ENCODE measurements at places on chromosomes 3 and 15. TPM values are rescaled to one million over a fixed set of nuclear protein-coding genes. Genes with fewer than 3 reads are reported as not detected.

- no peak for DNase-seq
Observed at GRCh38 chr15:70486451-70487386, 276.6 kb downstream of the UACA start.

DNA sequence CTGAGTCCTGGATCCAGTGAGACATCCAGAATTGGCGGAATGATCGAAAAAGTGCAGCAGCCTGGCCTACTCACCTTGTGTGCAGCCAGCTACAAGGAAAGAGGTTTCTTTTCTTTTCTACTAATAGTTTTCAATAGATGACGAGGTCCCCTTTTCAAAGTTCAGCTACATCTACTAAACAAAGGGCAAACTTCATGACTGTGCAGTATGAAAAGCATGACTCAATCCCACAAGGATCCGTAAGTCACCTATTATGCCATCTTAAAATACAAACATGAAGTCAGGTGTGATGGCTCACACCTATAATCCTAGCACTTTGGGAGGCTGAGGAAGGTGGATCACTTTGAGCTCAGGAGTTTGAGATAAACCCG, 16.7 kb downstream of the MIX23 start:
- DNase-seq = no peak

- no peak for DNase-seq
Observed at GRCh38 chr15:38271895-38272294, 19.3 kb downstream of the SPRED1 start.

DNA sequence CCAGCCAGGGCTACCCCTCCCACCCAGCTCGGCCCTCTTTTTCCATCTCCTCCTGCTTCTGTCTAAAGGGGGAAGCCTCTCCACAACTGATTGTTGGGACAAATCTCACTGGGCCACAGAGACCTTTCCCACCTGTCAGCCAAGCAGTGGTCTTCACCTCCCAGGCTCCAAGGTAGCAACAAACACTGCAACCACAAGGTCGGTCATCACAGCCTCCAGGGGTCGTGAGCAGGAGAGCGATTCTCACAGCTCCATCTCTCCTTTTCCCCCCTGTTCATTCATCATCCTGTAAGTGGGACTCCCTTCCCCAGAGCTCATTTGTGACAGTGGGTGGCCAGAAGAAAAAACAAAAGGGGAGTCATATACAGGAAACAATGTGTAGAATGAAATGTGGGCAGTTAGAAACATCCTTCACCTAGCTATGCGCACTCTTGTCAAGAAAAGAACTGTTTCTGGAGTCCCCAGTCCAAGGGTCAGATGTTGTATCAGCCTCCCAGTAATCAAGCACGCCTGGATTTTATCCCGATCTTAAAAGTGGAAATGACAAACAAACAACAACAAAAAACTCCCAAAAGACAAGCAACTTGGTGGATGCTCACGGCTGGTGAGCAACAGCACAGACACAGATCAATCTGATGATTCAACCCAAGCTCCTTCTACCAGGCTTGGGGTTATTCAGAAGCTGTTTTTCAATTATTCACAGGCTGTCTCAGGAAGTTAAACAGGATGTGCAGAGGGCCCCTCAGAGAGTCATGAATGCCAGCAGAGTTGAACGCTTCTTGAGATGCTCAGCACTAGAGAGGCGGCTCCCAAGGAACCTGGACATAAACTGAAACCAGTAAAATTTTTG, 22.4 kb downstream of the LYZL4 start:
- DNase-seq = no peak

DNA sequence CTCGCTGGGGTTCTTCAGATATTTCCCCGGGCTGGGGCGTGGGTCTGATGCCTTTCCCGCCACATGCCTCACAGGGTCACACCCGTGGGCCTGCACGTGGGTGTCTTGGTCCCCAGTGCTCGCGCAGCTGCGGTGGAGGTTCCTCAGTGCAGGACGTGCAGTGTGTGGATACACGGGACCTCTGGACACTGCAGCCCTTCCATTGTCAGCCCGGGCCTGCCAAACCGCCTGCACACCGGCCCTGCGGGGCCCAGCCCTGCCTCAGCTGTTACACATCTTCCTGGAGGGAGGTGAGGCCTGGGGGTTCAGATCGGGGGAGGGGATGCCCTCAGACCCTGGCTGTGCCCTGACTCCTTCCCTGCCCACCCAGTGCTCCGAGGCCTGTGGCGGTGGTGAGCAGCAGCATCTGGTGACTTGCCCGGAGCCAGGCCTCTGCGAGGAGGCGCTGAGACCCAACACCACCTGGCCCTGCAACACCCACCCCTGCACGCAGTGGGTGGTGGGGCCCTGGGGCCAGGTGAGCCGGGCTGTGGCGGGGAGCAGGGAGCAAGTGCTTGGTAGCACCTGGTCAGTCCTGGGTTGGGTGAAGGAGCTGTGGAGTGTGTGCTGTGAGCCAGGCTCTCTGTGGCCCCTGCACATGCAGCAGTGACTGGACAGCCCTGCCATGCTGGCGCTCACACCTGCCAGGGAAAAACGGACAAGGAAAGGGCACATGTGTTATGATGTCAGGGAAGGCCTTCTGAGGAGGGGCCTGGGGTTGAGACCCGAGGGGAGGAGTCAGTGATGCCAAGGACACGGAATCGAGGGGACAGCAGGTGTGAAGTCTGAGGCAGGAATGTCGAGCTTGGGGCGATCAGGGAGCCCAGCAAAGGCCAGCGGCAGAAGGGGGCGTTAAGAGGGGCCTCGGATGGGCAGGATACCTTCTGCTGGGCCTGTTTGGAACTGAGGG, 88.9 kb downstream of the TBC1D2B start:
- DNase-seq = no peak

CLDN18 gene
- 0.09 TPM for total RNA-seq

ISLR2 gene
- 104 TPM for total RNA-seq

INKA1 gene
- 3.7 TPM for total RNA-seq

CADPS gene
- total RNA-seq = 187 TPM

GP5 gene
- 0.09 TPM for total RNA-seq

PP2D1 gene
- total RNA-seq = not detected

All from cerebellum (tissue), 4 donors.